ENCODE measurements at places on chromosomes 2 and 18.

DNA sequence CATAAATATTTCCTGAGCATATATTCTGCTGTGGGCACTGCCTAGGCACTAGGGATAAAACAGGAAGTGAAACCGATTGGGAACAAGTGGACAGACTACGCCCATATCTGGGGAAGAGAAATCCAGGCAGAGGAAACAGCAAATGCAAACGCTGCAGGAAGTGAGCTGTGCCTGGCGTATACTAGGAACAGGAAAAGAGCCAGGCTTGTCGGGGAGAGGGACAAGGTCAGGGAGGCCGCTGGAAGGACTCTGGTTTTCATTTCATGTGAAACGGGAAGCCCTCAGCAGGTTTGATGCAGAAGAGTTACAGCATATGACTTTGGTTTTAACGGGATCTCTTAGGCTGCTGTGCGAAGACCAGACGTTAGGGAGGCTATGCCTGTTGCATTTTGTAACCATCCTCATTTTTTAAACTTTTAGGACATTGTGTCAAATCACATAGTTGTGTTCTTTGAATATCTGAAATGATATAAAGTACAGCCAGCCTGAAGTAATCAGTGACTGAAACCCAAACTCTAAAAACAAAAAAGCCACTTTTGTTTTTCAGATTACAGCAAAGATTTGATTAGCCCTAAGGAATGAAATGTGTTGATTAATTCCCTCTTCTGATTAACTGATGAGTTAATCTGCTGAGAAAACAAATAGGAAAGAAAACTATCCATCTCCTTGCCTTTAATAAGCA is 110.2 kb upstream of the PIEZO2 start:
- DNase-seq: no peak

GRCh38 chr2:130963849-130964793 is 127.4 kb downstream of the ARHGEF4 start:
- DNase-seq: no peak

DNA sequence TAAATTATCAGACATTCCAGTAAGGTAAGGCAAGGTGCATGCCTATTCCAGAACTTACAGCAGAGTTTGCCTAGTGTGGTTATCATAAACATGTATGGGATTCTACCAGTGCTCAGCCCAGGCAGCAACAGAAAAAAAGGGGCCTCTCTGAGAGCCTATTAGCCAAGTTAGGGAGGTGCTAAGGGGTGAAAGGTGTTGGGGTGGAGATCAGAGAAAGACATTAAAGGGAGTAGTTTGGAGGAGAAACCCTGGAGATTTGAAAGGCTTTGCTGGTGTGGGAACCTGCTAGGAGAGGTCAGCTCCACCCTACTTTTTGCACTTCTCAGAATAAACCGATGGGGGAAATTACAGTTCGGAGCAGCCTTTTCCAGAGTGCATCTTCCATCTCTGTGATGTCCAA is 2.9 kb downstream of the ARPC2 start:
- no peak for DNase-seq

DNA sequence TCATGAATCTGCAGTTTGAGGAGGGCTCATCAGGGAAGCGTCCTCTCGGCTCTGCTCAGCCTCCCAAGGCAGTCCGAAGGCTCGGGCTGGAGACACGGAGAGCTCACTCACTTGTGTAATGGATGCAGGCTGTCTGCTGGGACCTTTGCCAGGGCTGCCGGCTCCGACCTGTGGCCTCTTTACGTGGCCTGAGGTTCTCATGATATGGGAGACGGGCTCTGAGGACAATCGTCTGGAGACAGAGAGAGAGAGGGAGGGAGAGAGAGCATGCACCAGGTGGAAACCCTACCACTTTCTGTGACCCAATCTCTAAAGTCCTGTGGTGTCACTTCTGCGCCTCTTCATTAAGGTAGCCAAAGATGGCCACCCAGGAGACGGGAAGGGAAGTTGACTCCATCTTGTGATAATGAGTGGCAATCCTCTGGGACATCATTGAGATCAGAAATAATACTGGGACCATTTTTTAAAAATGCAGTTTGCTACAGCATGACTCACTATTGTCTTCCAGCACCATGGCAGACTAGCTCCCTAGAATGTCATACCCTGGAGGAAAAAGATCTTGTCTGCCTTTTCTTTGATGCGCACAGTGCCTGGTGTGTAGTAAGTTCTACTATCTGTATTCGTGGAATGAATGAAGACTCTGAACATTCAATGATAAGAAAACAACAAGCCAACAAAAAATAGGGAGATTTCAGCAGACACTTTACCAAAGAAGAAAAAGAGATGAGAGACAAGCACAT is 60.2 kb downstream of the CD8B2 start:
- no peak for DNase-seq

DNA sequence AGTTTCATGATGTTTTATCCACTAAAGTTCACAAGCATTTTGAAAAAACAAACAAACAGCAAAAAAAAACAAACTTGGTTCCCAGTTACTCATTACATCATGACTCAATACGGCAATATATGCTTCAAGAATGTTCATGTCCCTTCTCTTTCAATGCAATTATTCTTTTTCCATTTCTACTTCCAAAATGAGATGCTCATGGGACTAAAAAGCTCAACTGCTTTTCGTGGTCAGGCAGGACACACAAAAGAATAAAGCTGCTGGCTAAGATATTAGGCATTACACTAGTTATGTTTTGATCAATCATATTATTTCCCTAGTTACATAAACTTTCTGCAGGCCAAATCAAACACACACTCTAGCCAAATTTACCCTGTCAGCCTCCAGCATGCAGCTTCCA is 301.3 kb downstream of the EPHA4 start:
- no peak for DNase-seq

DNA sequence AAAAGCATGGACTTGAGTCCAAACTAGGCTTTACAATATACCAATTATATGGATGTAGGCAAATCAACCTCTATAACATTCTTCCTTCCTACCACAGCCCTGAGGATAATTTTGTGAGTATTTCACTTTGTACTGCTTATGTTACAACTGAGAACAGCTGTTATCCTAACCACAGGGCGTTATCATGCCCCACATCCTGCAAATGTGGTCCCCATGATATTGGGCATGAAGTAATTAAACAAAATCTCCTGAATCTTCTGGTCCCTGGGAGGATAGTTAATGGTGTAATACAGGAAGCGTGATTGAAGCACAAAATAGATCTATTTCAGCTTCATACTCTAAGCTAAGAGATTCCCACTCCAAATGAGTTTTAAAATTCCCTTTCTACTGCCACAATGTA is 223.6 kb downstream of the CDH20 start:
- no peak for DNase-seq

Measured in NCI-H1694 (cell line).